Stimulated activated CD8-positive, alpha-beta memory T cell treated with anti-CD3 and anti-CD28 coated beads, Interleukin-4, amount 100 ng/mL, for 48 hours (primary cell): ENCODE measurements at places on chromosomes 16 and 17.

- DNase-seq = no peak
Measured at GRCh38 chr17:2710071-2710802, 1.3 kb downstream of the CLUH start.

- no peak for DNase-seq
Measured at GRCh38 chr17:58334661-58335060, 6.1 kb upstream of the TSPOAP1 start.

DNA sequence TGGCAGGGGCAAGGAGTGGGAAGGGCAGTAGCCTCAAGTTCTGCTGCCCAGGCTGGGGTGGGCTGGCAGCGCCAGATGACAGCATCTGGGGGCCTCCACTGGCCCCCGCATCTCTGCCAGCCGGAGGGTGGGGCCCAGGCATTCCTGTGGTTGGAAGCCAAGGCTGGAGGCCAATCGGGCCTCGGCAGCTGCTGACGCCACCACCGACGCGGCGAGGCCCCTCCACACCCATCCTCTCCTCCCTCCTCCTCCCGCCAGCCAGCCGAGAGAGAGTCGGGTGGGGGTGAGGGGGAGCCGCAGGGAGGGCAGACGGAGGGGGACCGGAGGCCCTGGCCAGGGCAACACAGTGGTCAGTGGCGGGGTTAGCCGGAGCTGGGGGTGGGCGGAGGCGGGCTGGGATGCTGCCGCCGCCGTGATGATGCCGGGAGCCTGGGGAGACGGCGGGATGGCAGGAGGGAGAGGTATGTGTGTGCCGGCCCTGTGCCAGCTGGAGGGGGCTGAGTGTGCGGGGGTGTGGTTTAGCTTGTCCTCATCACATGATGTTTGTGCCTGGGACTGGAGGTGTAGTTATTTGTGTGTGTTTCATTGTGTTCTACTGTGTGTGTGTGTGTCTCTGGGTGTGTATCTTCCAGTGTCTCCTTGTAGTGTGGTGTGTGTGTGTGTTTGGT lies 36.6 kb downstream of the ARHGAP23 start:
- no peak for DNase-seq

GRCh38 chr16:86984991-86985647 lies 332.1 kb downstream of the C16orf95 start:
- DNase-seq = no peak

DNA sequence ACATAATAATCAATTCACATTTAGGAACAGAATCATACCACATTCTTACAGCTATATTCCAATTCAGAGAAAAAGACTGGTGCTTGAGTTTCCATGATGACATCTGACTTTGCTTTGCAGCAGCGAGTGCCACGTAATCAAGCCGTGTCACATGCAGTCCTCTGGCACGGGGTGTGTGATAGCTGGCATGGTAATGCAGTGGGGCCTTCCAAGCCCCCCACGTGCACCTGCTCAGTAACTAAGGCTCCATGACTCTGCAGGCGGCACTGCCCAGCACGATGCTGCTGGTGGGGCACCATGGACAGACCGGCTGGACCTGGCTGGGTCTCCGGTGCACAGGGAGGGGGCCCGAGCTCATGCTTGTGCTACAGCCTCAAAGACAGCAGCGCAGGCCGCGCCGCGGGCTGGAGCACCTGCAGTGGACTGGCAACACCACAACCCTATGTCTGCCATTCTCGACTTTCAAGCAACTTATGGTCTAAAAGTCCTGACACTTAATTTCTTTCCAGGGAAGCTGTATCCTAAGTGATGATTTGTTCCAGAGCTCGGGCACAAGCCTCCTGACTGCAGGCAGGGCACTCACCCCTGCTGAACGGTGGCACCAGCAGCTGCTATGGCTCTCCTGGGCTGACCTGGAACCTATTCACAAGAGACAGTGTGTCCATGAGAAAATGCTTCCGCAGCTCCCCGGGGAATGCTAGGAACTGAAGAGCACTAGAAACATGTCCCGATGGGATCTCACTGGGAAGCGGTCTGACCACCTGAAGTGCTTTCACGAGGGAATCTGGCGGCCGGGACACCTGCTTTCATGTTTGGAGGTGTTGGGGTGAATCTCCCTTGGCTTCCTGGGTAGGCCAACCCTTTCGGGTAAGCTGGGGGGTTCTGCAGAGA lies 99.5 kb upstream of the DNAH17 start:
- DNase-seq = no peak

DNA sequence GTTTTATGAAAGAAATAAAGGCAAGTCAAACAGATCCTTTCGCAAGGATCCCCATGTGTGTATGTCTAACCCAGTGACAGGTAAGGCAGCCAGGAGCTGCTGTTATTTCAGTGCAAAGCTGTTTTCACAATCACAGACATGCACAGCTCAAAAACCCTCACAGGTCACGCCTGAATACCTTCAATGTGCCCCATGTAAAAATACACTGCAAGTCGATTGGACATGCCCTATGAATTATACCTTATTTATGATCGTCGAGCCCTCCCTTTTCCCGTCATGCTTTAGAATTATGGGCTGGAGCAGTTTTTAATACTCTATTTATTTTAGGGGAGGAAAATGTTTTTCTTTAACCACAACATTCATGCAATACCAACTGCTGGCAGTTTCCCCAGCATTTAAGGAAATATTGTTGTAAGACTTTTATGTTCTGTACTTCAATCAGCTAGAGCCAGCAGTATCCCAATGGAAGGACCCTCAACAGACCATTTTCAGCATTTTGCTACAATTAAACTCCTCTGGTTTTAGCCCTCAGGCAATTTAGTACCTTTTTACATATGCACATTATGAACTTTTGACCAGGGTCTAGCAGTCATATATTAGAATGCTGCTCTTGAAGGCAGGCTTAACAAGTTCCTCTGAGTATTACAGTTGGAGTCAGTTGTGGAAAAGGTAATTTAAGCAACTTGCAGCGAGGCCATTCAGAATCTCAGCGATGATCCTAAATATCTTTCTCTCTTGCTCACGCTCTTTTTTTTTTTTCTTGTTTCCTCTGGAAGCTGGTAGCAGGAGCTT lies 362.2 kb downstream of the WWOX start:
- no peak for DNase-seq

- no peak for DNase-seq
Measured at GRCh38 chr16:1532771-1533170, 695 bp upstream of the TMEM204 start.

- no peak for DNase-seq
Measured at GRCh38 chr16:88208112-88208511, 174.6 kb upstream of the ZNF469 start.

DNA sequence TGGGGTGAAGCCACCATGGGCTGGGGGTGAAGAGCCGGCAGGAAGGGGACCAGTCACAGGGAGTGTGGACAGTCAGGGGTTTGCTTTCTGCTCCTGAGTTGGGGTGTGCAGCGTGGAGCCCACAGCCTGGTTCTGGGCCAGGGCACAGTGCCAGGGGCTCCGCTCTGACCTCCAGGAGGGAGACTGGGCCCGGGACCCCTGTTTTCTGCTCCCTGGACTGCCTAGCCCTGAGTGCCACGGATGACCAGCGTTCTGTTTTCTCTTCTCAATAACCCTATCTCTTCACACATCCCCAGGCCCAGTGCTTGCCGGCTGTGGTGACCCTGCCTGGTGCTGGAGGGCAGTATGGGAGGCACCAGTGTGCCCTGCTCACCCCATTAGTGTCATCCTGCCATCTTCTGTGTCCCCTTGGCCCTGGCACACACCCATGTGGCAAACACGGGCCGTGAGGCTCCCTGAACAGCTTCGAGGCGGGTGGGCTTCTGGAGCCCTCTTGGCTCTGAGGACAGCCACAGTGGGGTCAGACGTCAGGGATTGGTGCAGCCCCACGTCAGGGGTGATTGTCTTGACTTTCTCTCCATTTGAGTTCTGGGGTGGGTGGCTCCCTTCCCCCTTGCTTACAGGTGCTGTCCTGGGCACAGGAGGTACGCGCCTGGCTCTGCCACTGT lies 1.1 kb downstream of the CEMP1 start:
- no peak for DNase-seq

DNA sequence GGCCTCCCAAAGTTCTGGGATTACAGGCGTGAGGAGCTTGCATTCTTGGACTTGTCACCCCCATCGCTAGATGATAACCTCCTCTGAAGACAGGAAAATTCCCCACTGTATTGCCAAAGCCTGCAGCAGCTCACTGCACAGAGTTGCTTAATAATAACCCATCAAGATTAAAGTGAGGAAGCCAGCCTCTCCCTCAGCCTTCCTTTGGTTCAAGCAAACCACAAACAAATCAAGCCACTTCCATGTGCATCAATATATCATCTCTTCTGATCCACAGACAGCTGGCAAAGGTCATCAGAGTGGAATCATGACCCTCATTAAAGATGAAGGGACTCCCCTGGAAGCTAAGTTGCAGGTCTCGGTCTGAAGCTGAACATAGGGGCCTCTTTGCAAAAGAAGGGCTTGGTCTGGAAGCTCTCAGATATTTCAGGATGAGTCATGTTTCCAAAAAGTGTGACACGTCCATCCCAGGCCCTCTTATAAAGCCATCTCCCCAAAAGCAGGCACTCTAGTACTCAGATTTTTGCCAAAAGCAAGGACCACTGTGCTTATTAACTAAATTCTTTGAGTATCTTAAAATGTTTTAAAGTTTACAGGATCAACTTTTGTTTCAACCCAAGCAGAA lies 4.8 kb downstream of the EMP2 start:
- no peak for DNase-seq

DNA sequence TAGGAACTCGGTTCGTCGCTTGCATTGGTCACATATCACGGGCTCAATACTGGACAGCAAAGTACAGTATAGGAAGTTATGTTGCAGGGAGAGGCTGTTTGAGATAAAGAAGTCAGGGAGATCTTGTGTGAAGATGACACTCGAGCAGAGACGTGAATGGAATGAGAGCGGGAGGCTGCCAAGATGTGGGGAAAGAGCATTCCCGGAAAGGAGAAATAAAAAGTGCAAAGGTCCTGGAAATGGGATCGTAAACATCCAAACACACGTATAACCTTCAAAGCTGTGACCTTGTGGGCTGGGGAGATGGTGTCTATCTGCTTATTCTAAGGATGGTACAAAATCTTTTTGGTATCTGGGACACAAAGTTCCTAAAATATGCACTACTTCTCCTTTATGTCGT lies 43.0 kb upstream of the MYOCD start:
- DNase-seq = no peak

- DNase-seq = peak; percentile 90
Measured at GRCh38 chr16:85420501-85421337, 192.4 kb upstream of the GSE1 start.

DNA sequence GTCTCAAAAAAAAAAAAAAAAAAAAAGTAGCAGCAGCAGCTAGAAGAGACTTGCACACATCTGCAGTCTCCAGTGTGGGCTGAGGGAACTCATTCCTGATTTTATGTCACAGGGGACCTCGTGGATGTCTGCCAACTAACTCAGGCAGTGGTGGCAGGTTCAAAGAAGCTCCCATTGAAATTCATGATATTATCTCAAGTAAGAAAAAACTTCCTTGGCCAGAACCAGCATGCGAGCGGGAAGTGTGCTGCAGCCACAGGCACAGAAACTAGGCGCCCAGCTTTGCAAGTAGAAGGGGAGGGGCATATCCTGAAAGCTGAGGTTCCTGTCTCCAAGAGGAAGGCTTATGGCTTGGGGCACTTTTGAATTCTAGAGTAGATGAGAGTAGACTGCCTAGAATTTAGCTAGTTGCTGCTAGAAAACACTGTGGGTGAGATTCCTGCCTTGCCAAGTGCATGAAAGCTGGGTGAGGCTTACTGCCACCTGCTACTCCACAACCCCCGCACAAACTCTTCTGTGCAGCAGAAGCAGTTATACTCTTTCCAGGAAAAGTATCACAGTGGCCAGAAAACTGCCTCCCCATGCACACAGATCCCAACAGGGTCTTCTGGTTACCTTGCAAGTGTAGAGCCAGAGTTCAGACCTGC lies 603.8 kb upstream of the CA10 start:
- no peak for DNase-seq

GRCh38 chr16:47136099-47136842 lies 7.5 kb downstream of the NETO2 start:
- no peak for DNase-seq

DNA sequence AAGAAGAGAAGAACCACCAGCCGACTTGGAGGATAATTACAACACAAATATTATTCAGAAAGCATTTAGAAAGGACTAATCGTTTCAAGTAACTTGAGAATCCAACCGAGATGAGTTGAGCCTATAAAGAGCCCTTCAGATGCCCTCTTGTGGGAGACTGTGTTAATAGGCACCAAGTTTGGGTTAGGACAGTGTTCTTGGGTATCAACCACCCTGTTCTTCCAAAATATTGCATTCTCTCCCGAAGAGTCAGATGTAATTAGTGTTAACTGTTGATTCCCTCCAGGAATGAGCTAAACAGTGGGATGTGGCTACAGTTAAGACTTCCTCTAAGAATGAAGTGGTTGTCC lies 87.8 kb upstream of the NOL11 start:
- DNase-seq = no peak

DNA sequence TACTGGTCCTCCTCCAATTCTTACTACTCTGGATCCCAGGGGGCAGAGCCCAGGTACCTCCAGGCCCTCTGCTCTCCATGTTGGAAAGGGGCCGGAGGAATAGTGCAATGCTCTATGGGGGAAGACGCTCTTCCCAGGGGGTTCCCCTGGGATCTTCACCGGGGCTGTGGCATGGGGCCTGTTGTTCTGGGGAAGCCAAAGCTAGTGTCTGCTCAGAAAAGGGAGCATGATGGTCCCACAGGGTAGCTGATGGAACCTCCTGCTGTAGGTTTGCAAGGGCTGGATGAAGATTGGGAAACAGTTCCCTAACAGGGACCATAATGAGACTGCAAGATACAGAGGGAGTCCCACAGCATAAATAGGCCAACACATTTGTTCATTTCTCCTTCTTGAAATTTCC lies 114.7 kb downstream of the IRX5 start:
- no peak for DNase-seq

DNA sequence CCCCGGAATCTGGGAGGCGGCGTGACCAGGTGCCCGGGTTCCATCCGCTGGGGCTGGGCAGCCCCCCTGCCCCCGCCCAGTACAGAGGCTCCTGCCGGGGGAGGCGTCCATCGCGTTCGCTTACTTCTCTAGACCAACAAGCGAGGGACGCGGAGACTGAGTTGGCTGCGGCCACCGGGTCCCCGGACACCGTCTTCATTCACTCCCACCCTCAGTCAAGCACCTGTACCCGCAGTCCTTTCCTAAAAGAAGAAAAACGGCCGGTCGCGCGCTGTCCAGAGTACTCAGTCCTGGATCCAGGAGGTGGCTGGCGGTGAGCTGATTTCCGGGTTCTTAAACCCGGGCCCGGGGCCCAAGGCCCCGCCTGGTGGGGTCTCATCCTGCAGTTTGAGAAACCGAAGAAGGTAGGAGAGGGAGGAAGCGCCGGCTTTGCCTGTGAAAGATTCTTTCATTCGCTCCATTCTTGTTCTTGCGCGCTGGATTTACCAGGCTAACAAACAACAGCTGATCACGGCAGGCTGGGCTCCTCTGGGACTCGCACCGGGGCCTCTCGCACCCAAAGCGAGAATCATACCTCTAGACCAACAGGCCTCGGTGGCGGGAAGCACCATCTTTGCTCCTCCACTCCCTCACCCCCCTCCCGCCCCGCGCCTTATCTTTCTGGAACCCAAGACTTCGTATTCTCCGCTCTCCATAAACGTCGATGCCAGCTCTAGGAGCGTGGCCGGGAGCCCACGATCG lies 17.4 kb upstream of the OR1F1 start:
- peak; percentile 55 for DNase-seq

GRCh38 chr16:89395150-89396142 lies 94.9 kb downstream of the ANKRD11 start:
- DNase-seq = no peak

- DNase-seq = no peak
Measured at GRCh38 chr16:75143941-75144340, 4.4 kb upstream of the ZFP1 start.
